ENCODE measurements at places on chromosomes 5 and 9. TPM values are rescaled to one million over a fixed set of nuclear protein-coding genes. Genes with fewer than 3 reads are reported as not detected.

The UBE2QL1 gene
- 9.8 TPM for total RNA-seq

GRCh38 chr5:139295346-139296057, 2.0 kb downstream of the MATR3 start:
- no peak for DNase-seq

The INSL6 gene
- total RNA-seq: not detected

DNA sequence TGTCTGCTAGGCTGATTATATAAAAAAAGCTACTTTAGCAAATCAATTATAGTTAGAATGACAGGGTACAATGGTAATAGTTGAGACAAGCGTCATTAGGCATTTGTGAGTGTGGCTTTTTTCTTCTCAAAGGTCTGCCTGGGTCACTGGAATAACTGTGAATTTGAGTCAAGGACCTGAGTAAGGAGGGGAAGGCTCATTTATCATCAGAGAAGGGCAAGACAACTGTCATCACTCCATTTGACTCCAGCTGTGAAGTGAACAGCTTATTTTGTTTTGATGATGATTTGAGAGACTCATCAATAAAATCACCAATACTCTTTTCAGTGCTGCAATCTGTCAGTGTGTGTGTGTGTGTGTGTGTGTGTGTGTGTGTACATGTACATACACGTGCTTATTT, 118.6 kb downstream of the MAT2B start:
- no peak for DNase-seq

DNA sequence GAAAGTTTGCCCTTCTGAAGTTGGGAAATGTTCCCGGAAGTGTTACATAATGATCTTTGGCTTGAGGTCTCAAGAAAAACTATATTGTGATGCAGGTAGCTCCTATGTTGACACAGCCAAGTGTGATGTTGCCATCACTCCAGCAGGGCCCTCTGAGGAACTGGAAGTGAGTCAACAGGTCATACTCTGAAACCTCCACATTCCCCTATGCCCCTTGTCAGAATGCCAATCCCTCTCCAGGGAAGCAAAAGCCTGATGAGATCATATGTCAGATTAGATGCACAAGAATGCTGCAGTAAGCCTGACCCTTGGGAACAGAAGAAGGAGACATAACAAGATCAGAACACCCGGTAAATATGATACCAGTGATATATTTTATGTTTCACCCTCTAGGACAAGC, 66.8 kb upstream of the ITGA2 start:
- no peak for DNase-seq

The SLCO6A1 gene
- total RNA-seq: not detected

The OR13C3 gene
- not detected for total RNA-seq

DNA sequence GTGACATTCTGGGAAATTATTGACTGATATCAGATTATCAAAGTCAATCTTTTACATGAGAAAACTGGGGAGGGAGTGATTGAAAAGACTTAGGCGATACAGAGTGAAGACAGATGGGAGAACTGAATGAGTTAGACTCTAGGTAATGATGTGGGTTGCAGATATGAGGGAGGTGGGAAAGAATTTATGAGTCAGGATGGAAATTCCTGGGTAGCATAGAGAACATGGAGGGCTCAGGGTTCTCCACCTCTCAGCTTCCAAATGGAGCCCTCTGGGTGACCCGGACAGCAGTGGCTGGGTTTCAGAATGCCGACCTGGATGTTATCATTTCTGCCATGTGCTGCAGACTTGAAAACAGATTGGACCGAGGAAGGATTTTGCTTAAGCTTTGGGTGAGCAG, 75.4 kb upstream of the SHB start:
- DNase-seq: no peak

- DNase-seq: no peak
These were observed 418.3 kb upstream of the IRX4 start for GRCh38 chr5:2300861-2301574.

GRCh38 chr9:85645909-85646627, 95.7 kb downstream of the AGTPBP1 start:
- no peak for DNase-seq

The SLC6A19 gene
- not detected for total RNA-seq

DNA sequence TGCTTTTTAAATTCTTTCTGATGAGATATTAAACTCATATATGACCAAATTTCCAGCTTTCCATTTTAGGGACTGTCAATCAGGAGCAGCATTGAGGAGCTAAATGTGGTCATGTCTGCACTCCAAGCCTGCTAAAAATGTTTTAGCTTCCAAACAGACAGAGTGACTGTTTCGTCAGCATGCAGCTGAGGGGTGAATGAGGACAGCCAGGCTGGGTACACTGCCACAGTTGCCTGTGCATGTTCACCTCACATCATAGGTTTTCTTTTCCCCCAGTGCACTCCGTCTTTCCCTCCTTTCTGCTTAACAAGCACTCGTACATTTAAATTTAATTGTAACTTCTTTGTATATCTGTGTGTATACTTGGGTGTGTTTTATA, 138.1 kb downstream of the ARRDC3 start:
- DNase-seq: peak; percentile 58

DNA sequence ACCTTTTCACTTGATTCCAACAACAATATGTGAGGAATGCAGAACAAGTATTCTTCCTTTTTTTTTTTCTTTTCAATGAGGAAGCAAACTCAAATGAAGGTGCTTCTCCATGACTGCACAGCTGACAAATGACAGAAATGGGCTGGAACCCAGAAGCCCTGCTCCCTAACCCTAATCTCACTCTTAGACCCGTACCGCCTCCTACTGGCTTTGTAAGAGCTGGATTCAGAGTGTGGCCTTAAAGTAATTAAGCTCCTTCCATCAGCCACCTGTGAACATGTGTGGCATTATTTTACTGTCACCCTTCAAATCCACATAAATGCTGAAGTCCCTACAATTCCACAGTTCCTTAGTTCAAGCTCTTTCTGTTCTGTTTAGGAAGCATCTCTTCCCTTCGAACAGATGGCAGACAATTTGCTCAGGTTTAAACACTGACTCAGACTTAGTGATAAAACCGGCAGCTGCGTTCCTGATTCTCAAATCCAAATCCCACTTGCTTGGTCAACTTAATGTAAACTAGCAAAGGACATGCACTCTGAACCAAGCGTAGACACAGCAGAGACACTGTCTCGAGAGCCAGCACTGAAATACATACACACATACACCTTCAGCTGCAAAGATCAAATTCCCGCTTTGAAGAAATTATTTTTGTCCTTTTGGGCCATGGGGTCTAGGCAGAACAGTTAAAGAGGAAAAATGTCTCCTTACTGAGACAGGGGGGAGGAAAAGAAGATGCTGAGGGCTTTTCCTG, 316.7 kb upstream of the TLE4 start:
- DNase-seq: no peak

DNA sequence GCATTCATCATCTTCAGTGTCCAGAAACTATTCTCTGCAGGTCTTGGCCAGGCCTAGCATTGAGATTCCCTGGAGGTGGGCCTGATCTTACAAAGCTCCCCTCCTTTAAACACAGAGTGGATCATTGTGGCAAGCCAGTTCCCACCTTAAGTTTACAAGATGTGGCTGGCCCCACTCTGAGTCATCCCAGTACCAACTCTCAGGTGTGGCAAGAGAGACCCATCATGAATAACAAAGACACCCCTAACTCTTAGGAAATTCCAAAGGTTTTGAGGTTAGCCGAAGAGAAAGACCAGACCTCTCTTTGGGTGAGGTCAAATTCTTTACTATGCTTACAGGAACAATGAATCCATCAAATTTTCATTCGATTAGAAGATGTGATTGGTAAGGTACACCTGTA, 78.2 kb downstream of the RFK start:
- DNase-seq: no peak

The GARIN3 gene
- total RNA-seq: not detected

DNA sequence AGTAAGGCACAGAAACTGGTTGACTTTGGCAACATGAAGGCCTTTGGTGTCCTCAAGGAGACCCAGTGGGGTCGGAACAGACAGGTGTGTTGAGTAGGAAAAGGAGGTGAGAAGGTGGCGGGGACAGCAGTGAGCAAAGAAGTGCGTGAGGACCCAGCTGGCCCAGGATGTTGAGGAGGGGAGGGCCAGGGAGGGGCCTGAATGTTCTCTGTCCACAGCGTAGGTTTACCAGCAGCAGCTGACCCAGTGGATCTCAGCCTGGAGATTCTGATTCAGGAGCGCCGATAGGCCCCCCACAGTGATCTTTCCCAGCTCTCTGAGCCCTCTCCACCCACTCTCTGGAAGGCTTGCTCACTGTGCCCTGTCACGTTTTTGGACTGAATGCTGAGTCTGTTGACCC, 88.5 kb downstream of the DAB2IP start:
- DNase-seq: no peak

The MYMK gene
- not detected for total RNA-seq

- DNase-seq: peak; percentile 73
These were observed 30.0 kb downstream of the LCP2 start for GRCh38 chr5:170267431-170268152.

DNA sequence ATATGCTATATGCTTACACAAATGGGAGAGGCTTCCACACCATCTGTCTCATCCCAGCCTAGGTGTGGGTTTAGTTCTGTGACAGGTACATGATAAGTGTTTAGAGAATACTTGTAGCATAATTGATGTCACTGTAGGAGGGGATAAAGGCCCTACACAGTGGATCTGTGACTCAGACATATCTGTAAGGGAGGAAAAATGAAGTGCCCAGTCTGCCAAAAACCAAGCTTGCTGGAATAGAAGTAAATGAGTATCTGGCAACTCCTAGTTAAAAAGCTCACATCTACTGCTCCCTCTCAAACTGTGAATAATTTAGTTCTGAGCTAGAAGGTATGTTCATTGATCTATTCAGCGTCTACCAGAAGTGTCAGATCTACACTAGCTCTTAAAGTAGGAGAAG, 38.9 kb upstream of the FAM174A start:
- DNase-seq: no peak

The CER1 gene
- not detected for total RNA-seq

The ANKRD31 gene
- total RNA-seq: 0.14 TPM

DNA sequence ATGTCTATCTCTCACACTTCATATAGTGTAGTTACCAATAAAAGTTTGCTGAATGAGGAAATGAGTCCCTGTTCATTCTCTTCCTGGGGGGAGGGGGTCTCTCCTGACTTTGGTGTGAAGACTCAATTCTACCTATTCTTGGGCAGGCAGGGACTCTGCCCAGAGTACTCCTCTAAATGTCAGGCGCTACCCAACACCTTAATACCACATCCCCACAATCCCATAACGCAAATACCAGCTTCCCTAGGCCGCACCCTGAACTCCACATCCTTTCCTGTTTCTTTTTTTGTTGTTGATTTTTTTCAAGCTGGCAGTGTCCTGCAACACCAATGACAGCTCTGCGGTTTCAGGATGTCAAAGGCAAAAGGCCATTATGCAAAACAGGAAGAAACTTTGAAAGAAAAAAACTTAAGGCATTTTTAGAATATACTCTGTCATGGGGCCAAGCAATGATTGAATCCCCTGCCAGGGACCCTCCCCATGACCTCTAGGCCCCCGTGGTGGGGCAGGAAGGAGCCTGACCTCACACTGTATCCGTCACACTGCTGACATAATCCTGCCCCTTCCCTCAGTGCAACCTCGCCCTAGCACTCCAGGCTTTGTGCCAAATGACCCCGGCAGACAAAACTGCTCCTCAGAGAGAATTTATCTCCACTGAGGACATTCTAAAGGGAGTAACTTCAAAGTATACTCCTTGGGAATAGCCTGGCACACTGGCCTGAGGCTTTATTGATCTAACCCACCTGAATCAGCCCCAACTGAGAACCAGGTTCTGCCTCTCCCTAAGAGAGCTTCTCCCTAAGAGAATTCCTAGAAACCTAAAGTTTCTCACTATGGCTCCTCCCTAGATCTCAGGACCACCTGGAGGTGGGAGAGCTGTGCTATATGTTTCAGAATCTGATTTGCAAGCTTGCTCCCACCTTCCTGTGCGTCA, 8.0 kb downstream of the B4GALT1 start:
- DNase-seq: peak; percentile 89
